ENCODE measurements at places on chromosomes 2 and 18.

DNA sequence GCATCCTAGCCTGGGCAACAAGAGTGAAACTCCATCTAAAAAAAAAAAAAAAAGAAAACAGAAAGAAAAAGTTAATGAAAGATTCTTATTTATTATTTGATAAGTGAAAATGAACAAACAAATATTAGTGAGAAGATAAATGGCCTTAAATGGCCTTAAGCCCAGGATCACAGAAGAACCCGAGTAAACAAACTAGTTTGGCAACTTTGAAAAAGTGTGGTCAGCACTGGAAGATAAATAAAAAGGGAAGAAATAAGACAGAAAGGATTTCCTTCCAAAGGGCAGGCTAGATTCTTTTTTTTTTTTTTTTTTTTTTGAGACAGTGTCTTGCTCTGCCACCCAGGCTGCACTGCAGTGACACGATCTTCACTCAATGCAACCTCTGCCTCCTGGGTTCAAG is 692.4 kb downstream of the CPS1 start:
- no peak overlapping the region for H3K27ac ChIP-seq
- H3K27me3 ChIP-seq: no peaks in the 10 kb centered on the region
- ATAC-seq: no peak
- H3K4me3 ChIP-seq: no peak overlapping the region
- no peaks in the 10 kb centered on the region for H3K4me1 ChIP-seq

GRCh38 chr2:1811258-1811970 is 67.1 kb upstream of the PXDN start:
- no peaks in the 10 kb centered on the region for H3K36me3 ChIP-seq
- no peak for ATAC-seq
- no peaks in the 10 kb centered on the region for H3K27me3 ChIP-seq
- H3K4me1 ChIP-seq: no peaks in the 10 kb centered on the region
- H3K27ac ChIP-seq: no peak overlapping the region
- no peak overlapping the region for H3K4me3 ChIP-seq

DNA sequence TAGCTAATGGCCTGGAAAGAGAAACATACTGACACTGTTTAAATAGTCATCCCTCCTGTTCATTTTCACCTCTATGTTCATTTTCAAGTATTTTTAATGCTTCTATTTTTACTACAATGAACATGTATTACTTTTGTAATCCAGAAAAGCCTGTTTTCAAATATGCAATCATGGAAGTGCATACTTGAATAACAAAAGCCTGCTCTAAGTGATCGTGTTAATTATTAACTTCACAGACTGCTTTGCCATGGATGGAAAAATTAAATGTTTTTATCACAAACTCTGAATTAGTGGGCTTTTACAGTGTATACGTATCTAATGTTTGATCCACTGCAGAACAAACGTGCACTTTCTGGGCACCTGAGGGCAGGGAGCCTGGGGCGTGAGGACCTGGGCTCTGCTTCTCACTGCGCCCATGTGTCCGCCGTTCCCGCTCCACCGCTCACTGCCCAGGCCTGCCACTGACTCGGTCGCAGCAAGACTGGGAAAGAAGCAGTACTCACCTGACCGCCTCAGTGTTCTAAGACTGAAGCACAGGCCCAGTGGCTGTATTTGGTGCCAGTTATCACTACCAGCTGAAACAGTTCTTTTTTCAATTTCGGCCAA is 80.6 kb downstream of the UXS1 start:
- peaks cover 62% of the 10 kb centered on the region for H3K36me3 ChIP-seq
- H3K27me3 ChIP-seq: no peaks in the 10 kb centered on the region
- no peak overlapping the region for H3K27ac ChIP-seq

DNA sequence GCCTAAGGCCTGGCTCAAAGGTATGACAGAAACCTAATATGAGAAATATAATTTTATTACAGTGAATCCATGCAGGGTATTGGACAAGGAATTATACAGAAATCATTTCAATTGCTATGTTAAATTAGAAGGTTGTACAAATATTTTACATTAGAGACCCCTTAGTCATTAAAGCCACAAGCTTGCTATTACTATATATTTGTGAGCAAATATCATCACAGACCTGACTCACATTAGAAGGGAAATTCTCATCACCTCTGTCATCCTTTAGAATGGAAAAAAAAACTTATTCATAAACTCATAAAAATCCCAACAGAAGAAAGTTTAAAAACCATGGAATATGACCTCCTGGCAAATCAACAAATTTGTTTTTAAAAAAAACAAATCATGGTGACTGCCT is 277.9 kb downstream of the DCC start:
- no peaks in the 10 kb centered on the region for H3K36me3 ChIP-seq
- no peaks in the 10 kb centered on the region for H3K27me3 ChIP-seq
- no peak for ATAC-seq
- H3K4me1 ChIP-seq: no peaks in the 10 kb centered on the region
- H3K4me3 ChIP-seq: no peak overlapping the region

DNA sequence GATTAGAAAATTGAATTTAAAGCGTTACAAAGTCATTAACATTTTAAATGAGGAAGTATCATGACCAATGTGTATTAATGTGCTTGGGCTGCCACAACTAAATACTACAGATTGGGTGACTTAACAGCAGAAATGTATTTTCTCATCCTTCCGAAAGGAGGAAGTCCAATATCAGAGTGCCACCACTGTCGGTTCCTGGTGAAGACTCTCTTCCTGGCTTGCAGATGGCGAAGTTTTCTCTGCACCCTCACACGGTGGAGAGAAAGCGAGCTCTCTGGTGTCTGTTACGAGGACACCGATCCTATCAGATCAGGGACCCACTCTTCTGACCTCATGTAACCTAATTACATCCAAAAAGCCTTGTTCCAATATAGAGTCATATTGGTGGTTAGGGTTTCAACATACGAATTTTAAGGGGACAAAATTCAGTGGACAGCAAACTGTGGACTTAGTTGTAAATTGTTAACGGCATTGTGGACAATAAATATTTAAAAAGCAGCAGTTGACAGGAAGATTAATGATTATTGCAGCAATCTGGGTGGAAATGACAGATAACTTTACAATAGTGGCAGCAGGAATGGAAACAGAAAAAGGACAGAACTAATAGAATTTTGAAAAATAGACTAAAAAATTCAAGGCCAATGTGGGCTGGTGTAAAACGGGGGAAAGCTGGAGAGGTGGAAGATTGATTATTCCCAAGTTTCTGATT is 35.1 kb upstream of the CYRIA start:
- no peaks in the 10 kb centered on the region for H3K27me3 ChIP-seq
- no peak overlapping the region for H3K27ac ChIP-seq
- ATAC-seq: no peak
- no peaks in the 10 kb centered on the region for H3K4me1 ChIP-seq

DNA sequence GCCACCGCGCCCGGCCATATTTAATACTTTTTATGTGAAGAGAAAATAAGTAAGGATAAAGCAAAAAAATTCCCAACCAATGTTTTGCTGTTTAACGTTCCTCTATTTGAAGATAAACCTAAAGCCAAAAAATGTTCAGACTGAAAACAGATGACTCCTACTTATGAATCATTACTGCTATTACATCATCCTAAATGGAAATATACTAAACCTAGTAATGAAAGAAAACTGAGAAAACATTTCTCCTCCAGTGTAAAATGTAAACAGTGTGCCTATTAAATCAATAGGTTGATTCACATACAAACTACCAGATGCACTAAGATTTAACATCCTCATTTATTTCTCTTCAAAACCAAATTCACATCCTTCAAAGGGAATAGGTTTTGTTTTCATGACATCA is 43.5 kb downstream of the CWC22 start:
- H3K4me3 ChIP-seq: no peak overlapping the region
- H3K4me1 ChIP-seq: no peaks in the 10 kb centered on the region
- no peaks in the 10 kb centered on the region for H3K27me3 ChIP-seq
- ATAC-seq: no peak
- H3K27ac ChIP-seq: no peak overlapping the region
- H3K36me3 ChIP-seq: peaks cover 14% of the 10 kb centered on the region

- no peaks in the 10 kb centered on the region for H3K4me1 ChIP-seq
- no peak for ATAC-seq
- no peak overlapping the region for H3K4me3 ChIP-seq
Measured at GRCh38 chr2:219500135-219500534, 1.4 kb downstream of the GMPPA start.

Data from gastroesophageal sphincter (tissue), 4 donors.